Mesothelial cell of epicardium (in vitro differentiated cells): ENCODE measurements at places on chromosomes 7 and 10.

DNA sequence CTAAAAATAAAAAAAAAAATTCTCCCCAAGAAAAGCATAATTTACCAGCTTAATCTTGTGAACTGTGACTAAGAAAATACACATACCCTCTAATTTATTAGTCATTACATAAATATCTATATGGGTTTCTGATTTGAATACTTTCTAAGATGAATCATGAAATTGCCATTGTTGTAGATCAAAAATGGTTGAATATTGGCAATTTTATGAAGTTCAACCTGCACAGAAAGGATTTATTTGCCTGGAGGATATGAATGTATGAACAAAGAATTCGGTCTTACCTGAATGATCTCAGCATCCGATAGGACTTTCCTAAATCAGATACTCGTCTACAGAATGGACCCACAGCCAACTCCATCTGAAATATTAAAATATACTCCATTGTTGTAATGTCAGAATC, 61.5 kb downstream of the HBP1 start:
- DNase-seq, result no peak

DNA sequence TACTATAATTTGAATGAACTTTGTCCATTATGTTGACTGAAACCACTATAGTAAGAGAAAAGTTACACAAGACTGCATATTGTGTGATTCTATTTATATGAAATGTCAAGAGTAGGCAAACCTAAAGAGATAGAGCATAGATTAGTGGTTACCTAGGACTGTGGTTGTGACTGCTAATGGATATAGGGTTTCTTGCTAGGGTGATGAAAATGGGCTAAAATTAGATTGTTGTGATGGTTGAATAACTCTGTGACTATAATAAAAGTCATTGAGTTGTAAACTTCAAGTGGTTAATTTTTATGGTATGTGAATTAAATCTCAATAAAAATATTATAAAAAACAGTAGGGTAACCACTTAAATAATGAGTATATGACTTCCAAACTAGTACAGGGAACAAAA, 142.9 kb upstream of the AHR start:
- no peak for DNase-seq

DNA sequence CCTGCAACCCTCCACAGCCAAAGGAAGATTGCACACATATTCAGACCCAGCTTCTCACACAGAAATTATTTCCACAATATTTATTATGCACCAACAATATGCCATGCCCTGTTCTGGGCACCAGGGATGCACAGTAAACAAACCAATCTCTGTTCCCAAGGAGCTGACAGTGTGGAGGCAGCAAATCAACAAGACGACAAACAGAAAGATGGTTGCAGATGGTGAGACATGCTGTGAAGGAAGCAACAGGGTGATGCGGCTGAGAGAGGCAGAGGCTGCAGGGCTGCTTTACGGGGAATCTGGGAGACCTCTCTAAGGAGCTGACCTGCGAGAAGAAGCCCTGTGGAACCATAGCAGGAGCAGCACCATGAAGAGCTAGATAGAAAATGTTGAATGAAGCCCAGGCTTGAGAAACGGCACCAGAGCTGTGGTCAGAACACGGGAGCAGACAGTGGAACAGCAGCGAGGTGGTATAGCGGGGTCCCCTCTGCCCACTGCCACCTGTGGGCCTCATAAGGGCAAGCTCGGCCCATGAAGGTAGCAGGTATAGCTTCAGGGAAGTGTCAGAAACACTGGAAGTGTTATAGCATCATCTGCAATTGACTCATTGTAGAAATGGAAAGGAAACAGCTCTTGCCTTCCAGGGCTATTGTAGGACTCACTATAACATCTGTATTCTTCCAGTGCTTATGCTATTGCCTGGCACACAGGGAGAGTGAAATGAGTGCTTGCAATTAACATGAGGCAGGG, 17.4 kb downstream of the RBP3 start:
- no peak for DNase-seq

GRCh38 chr7:64870656-64871055, 32.4 kb upstream of the ZNF273 start:
- DNase-seq, result no peak

GRCh38 chr10:16853201-16853600, 36.0 kb upstream of the RSU1 start:
- no peak for DNase-seq
